ENCODE measurements at places on chromosomes 11 and 22.

- DNase-seq: no peak
These were observed 117.7 kb upstream of the RCN1 start for GRCh38 chr11:31973172-31973571.

GRCh38 chr11:97739932-97740800 is 1280.6 kb upstream of the CNTN5 start:
- DNase-seq: no peak

GRCh38 chr22:37330200-37331033 is 48.1 kb downstream of the CYTH4 start:
- no peak for DNase-seq

GRCh38 chr22:17191163-17191784 is 28.0 kb downstream of the ADA2 start:
- no peak for DNase-seq

DNA sequence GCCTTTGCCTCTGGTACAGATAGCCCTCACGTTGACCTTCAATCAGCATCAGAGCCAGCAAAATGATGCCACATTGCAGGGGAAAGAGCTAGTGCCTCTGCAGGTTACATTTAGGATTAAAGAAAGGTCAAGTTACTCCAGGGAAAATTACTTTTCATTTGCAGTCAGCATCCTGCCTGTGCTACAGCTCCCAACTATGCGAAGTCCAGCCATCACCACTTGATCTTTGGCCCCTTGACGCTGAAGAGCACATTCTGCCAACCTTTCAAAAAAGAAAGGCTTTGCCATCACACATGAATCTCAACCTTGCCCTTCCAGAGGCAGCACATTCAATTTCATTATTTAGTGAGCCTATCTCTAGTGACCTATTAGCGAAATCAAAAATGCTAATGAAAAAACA is 11.3 kb downstream of the FJX1 start:
- no peak for DNase-seq

DNA sequence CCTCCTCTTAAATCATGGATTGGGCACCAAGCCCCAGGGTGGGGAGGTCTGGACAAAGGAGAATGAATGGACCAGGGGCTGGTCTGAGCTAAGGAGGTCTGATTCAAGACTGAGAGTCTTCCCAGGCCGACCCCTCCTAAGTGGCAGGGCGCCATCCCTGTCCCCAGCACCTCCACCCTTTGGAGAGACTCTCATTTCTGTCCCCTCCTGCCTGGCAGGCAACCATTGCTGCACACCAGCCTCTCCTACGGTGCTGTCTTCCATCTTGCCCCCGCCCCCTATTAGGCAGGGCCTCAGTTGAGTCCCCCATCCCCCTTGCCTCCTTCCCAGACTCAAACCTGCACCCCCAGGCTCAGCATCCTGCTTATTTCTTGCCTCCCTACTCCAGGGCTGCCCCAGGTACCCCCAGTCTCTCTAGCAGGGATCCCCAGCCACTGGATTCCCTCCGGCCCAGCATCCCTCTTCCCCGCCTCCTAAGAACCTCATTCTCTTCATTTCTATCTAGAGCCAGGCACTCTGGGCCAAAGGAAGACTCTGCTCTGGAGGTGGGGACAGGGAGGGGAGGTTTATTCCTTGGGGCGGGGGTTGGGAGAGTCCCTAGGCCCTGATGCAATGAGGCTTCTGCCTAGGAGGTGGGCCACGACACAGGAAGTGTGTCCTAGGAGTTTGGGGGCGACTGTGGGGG is 1.7 kb upstream of the RCOR2 start:
- DNase-seq: no peak

- no peak for DNase-seq
These were observed 3.1 kb downstream of the IL2RB start for GRCh38 chr22:37146507-37147180.

DNA sequence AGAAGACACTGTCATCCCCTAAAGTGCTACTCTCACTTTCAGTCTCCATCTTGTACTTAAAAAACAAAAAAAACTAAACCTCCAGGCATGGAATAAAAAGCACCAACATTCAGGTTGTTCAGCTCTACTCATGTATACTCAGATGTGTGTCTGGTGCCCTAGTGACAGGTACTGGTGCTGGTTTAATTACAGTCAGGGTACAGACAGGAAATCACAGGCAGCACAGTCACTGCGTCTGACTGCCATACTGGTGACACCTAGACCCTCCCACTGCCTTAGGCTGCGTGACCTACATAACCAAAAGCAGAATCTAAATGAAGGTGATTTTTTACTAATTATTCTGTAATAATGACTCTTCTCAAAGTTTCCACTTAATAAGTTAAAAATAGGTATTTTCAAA is at the start of gene ARHGAP32:
Gene ARHGAP32, minus strand, starts transcription at position 176 of the 400 bp plus-strand sequence. Its CDS starts 127 bp downstream, at position 49.
- DNase-seq: no peak

DNA sequence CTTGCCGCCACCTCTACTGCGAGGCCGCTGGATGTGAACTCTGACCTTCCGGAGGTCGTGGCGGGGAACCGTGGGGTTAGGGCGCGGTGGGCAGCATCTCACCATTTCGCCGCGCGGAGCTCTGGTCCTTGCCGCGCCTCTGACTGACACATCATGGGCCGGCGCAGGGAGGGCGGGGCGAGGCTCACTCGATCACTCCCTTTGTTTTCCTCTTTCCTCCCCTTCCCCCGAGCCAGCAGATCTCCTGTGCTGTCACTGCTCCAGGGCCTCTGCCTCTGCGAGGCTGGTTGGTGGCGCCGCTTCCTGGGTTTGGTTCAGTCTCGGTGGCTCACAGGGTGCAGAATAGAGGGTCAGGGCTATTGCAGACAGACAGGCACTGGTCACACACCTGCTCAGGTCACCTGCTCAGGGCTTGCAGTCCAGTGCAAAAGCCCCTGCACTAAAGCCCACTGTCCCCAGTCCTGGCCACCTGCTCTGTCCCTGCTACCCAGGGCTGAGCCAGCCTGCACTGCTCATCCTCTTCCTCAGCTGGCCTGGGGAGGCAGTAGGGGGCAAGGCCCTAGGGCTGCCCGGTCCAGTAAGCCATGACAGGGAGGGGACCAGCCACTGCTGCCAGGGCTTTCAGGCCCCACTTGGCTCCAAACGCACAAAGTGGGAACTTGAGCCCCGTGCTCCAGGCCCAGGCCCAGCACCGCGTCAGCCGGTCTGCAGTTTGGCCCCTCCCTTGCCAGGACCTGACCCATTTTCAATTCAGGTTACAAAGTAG is 36.2 kb downstream of the PISD start:
- no peak for DNase-seq

DNA sequence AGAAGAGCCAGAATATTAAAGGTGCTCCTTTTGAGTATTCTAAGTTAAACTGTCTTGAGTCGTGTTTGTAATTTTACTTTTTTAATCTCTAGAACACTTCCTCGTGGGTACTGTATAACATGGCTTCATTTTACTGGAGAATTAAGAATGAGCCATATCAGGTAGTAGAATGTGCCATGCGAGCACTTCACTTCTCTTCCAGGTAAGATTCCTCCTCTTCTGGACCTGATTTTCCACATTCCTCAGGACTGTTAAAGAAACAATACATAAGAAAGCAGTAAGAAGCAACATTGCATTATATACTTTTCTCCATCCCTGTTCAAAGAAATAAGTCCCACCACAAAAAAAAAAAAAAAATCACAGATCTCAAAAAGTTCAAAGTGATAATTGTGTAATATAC is 37.9 kb downstream of the TTC17 start:
- DNase-seq: no peak
